ENCODE measurements at places on chromosomes 3 and 15. TPM values are rescaled to one million over a fixed set of nuclear protein-coding genes. Genes with fewer than 3 reads are reported as not detected.
A peak's percentile ranks its signal among the peaks of the same experiment; 100 is the strongest.

DNA sequence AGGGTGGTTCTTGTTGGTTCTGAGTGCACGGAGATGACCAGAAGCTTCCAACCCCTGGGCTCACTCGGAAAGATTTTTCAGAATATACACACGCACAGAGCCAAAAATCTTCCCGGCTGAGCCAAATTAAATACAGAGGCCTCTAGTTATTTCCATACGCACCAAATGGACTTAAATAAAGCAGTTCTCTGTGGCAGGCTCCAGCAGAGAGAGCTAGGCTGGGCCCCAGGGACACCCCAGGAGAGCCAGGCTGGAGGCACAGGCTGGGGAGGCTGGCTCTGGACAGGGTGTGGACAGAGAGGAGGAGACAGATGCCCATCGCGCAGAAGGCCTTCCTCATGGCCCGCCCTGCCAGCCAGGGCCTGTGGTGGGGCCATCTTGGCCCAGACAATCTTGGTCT lies 115.9 kb downstream of the IQSEC1 start:
- H3K4me3 ChIP-seq: no peak overlapping the region
- DNase-seq: no peak
- peaks cover 71% of the 10 kb centered on the region for H3K4me1 ChIP-seq
- H3K27me3 ChIP-seq: no peaks in the 10 kb centered on the region

- peaks cover 6% of the 10 kb centered on the region for H3K36me3 ChIP-seq
- H3K4me3 ChIP-seq: no peak overlapping the region
- no peaks in the 10 kb centered on the region for H3K4me1 ChIP-seq
- no peak for DNase-seq
- H3K27me3 ChIP-seq: peaks cover 3% of the 10 kb centered on the region
Measured at GRCh38 chr3:123892195-123892594, 8.1 kb upstream of the MYLK start.

DNA sequence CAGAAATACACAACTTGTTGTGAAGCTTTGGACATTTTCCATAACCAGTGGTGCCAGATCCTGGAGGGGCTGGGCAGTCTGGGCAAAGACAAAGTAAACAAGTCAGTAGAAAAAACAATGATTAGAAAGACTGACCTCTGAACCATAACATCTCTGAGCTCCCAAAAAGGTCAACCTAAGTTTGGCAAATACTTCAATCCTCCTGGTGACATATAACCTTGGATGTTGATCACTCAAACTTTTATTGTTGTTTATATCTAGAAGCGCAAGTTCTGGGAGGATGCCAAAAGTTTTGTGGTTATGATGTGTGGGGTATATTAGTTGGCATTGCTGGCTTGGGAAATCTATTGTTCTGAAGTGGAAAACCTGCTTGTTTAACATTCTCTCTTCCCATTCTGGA lies 257.7 kb downstream of the DIPK2A start:
- H3K27me3 ChIP-seq: peaks cover 8% of the 10 kb centered on the region
- H3K27ac ChIP-seq: no peak overlapping the region
- H3K4me3 ChIP-seq: no peak overlapping the region
- H3K36me3 ChIP-seq: no peaks in the 10 kb centered on the region
- no peaks in the 10 kb centered on the region for H3K4me1 ChIP-seq

GRCh38 chr15:85457392-85457968 lies 77.1 kb downstream of the AKAP13 start:
- no peaks in the 10 kb centered on the region for H3K36me3 ChIP-seq
- no peaks in the 10 kb centered on the region for H3K27me3 ChIP-seq
- H3K27ac ChIP-seq: no peak overlapping the region
- H3K4me3 ChIP-seq: no peak overlapping the region
- H3K4me1 ChIP-seq: peaks cover 54% of the 10 kb centered on the region

GRCh38 chr3:8233938-8234337 lies 267.7 kb upstream of the LMCD1 start:
- H3K27me3 ChIP-seq: peaks cover 7% of the 10 kb centered on the region
- no peaks in the 10 kb centered on the region for H3K4me1 ChIP-seq
- H3K27ac ChIP-seq: no peak overlapping the region
- no peaks in the 10 kb centered on the region for H3K36me3 ChIP-seq
- H3K4me3 ChIP-seq: no peak overlapping the region

GRCh38 chr3:39809181-39809994 lies at the start of gene MYRIP:
MYRIP (plus strand) TSS chr3:39809609; CDS start chr3:39900817, 91,208 bp downstream.
- H3K27me3 ChIP-seq: peaks cover 71% of the 10 kb centered on the region
- H3K4me3 ChIP-seq: peak within 1 kb of the TSS; percentile 84
- H3K4me1 ChIP-seq: peaks cover 19% of the 10 kb centered on the region

GRCh38 chr15:80375968-80376891 lies 28.0 kb upstream of the ARNT2 start:
- H3K4me3 ChIP-seq: no peak overlapping the region
- H3K27me3 ChIP-seq: peaks cover 32% of the 10 kb centered on the region
- no peaks in the 10 kb centered on the region for H3K4me1 ChIP-seq
- no peak overlapping the region for H3K27ac ChIP-seq
- H3K36me3 ChIP-seq: no peaks in the 10 kb centered on the region

DNA sequence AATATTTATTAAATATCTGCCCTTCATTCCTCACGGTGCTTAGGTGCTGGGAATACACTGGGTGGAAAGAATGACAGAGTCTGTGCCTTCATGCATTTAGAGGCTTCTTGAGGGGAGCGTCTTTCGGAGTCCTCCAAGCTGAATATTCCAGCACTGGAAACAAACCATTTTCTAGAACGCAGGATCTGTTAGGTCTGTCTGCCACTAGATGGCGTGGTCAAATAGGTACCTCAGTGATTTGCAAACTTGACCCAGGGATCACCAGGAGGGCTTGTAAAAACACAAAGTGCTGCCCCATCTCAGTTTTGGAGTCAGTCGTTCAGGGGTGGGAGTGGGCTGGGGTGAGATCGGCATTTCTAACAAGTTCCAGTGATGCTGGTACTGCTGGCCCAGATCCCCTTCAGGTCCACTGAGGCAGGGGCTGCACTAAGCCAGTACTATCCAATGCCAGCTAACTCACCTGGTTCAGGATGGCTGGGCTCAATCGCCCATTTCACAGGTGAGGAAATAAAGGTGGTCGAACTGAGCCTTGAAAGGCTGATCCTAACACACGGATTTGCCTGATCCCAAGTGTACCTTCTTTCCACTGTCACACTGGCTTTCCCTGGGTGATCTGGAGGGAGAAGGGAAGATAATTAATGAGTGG lies 14.8 kb downstream of the ARNT2 start:
- H3K27me3 ChIP-seq: peaks cover 29% of the 10 kb centered on the region
- H3K4me3 ChIP-seq: no peak overlapping the region
- no peaks in the 10 kb centered on the region for H3K4me1 ChIP-seq
- H3K36me3 ChIP-seq: no peaks in the 10 kb centered on the region
- no peak for DNase-seq
- H3K27ac ChIP-seq: no peak overlapping the region

DNA sequence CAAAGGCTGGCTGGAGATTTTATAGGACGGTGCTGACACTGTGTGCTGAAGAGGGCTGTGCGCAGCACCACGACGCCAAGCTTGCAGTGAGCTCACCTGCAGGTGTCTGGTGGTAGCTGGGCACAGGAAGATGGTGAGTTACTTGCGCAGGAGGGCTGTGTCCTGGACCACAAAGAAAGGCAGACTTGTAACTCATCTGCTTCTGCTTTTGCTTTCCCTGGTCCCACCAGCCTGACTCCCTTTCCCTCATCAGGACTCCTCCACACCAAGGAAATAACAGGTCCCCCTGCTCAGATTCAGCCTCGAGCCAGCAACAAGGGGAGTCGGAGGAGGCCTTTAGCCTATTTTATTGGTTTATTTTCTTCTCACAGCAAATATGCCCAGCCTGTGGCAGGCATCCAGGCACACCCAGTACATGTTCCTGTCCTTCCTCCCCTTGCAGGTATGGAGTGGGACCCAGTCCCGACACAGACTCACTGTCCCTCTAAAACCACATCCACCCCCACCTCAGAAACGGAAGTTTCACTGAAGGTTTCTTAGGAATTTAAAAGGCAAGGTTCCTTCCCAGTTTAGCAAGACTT lies 35.6 kb upstream of the FLNB start:
- peaks cover 24% of the 10 kb centered on the region for H3K4me1 ChIP-seq
- peaks cover 1% of the 10 kb centered on the region for H3K36me3 ChIP-seq
- H3K4me3 ChIP-seq: no peak overlapping the region
- no peaks in the 10 kb centered on the region for H3K27me3 ChIP-seq
- DNase-seq: no peak

- peaks cover 4% of the 10 kb centered on the region for H3K36me3 ChIP-seq
- no peak overlapping the region for H3K4me3 ChIP-seq
- peaks cover 42% of the 10 kb centered on the region for H3K4me1 ChIP-seq
- DNase-seq: no peak
- H3K27me3 ChIP-seq: peaks cover 24% of the 10 kb centered on the region
Measured at GRCh38 chr15:98653686-98654085, 5.3 kb downstream of the IGF1R start.

- H3K36me3 ChIP-seq: no peaks in the 10 kb centered on the region
- H3K27ac ChIP-seq: no peak overlapping the region
- no peak overlapping the region for H3K4me3 ChIP-seq
- H3K27me3 ChIP-seq: peaks cover 7% of the 10 kb centered on the region
- no peak for DNase-seq
Measured at GRCh38 chr15:70358011-70358819, 260.5 kb upstream of the TLE3 start.

DNA sequence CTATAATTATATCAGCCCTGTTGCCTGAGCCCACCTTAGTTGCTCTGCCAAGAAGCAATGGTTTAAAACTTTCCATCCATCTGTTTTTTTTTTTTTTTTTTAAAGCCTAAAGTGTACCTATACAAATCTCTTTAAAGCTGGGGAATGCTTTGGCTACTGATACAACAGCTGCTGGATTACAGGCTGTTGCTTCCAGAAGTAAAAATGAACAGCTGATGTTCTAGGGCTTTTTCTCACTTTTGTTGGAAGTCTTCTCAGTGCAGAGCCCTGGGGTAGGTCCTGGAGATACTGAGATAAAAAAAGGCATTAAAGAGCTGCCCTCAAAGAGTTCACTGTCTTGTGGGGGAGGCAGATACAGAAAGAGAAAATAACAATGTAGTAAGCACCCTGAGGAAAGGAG lies 218.1 kb downstream of the NLGN1 start:
- no peaks in the 10 kb centered on the region for H3K27me3 ChIP-seq
- H3K4me1 ChIP-seq: no peaks in the 10 kb centered on the region
- no peak overlapping the region for H3K4me3 ChIP-seq

GRCh38 chr15:43414196-43414595 lies 43.3 kb downstream of the TUBGCP4 start:
- peak overlapping the region; percentile 92 for H3K27ac ChIP-seq
- H3K4me3 ChIP-seq: no peak overlapping the region
- peaks cover 16% of the 10 kb centered on the region for H3K36me3 ChIP-seq
- no peaks in the 10 kb centered on the region for H3K4me1 ChIP-seq
- no peaks in the 10 kb centered on the region for H3K27me3 ChIP-seq
- DNase-seq: no peak

GRCh38 chr3:182713743-182714517 lies 79.4 kb upstream of the ATP11B start:
- no peaks in the 10 kb centered on the region for H3K27me3 ChIP-seq
- no peak for DNase-seq
- peaks cover 12% of the 10 kb centered on the region for H3K4me1 ChIP-seq
- H3K4me3 ChIP-seq: no peak overlapping the region

GRCh38 chr3:34056951-34057390 lies 258.5 kb downstream of the PDCD6IP start:
- H3K36me3 ChIP-seq: no peaks in the 10 kb centered on the region
- peaks cover 7% of the 10 kb centered on the region for H3K4me1 ChIP-seq
- peak overlapping the region; percentile 43 for H3K27ac ChIP-seq
- peaks cover 6% of the 10 kb centered on the region for H3K27me3 ChIP-seq
- peak overlapping the region; percentile 1 for H3K4me3 ChIP-seq

- no peaks in the 10 kb centered on the region for H3K27me3 ChIP-seq
- H3K36me3 ChIP-seq: no peaks in the 10 kb centered on the region
- H3K27ac ChIP-seq: no peak overlapping the region
- DNase-seq: no peak
- H3K4me3 ChIP-seq: no peak overlapping the region
Measured at GRCh38 chr3:14360123-14360881, 42.1 kb upstream of the SLC6A6 start.

GRCh38 chr3:35921718-35922117 lies 282.4 kb downstream of the ARPP21 start:
- H3K36me3 ChIP-seq: no peaks in the 10 kb centered on the region
- H3K4me1 ChIP-seq: no peaks in the 10 kb centered on the region
- no peak overlapping the region for H3K27ac ChIP-seq
- no peaks in the 10 kb centered on the region for H3K27me3 ChIP-seq

Gene ZIC1
- total RNA-seq: not detected

Gene PP2D1
- total RNA-seq: not detected

Gene GPR171
- 101 TPM for total RNA-seq

Gene LRTM1
- not detected for total RNA-seq

Gene CIP2A
- total RNA-seq: 42.1 TPM

Gene CASR
- total RNA-seq: 0.23 TPM

Gene PRICKLE2
- total RNA-seq: 0.09 TPM

Gene MOBP
- 0.34 TPM for total RNA-seq

Gene BOC
- total RNA-seq: 0.19 TPM
